ENCODE measurements at places on chromosomes 2 and 18.

- no peak for DNase-seq
Measured at GRCh38 chr2:96870626-96871255, 861 bp upstream of the SEMA4C start.

DNA sequence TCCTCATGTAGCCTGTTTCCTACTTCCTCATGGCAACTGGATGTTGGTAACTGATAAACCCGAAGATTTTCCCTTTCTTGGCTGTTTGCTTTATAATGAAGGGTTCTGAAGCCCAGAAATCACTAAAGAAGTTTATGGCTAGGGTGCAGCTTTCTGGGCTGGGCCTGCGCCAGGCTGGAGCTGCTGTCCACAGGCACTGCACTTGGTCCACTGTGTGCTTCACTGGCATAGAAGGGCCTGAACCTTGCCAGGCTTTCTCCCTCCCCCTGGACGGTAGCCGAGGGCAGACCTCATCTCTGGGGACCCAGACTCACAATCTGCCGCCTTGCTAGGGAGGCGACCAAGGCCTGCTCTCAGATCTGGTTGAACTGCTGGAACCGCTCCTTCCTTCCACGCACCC lies 133.3 kb upstream of the SPRED2 start:
- no peak for DNase-seq

- no peak for DNase-seq
Measured at GRCh38 chr2:217231212-217231611, 371.3 kb upstream of the TNP1 start.

DNA sequence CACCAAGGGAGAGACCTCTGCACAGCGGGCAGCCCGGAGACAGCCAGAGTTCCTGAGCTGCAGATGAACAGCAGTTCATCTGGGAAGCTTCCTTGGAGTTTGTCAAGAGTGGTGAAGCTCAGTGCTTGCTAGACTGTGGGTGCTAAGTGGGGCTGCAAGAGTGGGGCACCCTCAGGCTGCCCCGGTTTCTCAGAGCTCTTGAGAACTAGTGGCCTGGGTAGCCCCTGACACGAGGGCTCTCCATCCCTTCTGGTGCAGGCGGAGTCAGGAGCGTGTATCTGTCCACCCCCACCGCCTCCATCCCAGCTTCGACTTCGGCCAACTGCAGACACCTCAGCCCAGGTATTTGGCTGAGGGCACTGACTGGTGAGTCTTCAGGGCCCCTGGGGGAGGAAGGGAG lies 222.0 kb downstream of the LOXHD1 start:
- no peak for DNase-seq

DNA sequence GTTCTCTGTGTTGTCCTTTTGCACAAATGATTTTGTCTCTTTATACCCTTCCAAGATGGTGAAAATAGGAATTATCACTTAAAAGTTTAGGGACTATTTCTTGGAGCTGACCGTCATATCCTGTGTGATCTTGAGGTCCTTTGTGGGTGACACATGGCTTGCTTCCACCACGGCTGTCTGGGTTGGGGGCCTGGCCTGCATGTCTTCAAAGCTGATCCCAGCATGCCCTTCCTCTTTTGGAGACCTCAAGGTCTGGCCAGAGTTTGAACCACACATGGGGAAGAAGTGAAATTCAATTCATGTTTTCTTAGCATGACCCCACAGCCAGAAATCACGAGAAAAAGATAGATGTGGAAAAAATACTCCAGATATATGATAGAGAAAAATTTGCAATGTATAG lies 14.0 kb downstream of the SFTPB start:
- DNase-seq = no peak

DNA sequence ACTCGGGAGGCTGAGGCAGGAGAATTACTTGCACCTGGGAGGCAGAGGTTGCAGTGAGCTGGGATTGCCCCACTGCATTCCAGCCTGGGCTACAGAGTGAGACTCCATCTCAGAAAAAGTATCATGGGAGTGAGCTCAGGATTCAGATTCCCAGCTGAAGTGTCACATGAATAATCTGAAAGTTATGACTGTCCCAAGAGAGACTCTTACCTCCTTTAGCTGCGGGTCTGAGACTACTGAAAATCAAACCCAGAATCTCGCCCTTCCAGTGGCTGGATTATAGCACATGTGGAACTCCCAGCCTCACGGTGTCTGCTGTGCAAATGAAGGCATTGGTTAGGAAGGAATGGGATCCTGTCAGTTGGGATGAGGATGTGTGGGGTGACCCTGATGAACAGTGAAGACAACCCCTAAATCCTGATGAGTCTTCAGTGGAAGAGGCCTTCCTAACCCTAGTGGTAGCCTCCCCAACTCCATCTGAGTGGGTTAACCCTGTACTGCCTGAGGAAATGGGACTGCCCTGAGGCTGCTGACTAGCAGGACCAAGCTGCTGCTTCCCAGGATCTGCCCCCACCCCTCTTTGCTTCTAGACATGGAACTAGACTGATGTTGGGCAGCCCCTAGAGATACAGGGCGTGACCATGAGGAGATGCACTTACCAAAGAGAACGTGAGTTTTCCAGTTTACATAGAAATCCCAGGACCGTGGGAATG lies 16.5 kb downstream of the BOK start:
- DNase-seq = no peak

DNA sequence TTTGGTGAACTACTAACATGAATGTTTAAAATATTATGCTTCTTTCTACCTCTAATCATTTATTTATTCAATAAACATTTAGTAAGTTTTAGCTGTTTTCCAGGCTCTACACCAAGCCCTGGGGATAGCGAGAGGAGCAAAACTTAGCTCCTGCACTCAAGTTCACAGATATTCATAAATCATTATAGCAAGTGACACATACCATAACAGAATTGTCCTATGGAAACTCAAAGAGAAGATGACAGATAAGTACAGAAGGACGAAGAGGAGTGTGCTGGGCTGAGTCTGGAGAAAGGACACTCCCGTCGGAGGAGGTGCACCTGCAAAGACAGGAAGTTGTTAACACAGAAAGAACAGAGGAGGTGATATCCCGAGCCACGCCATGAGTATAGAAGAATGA lies 13.9 kb upstream of the VIT start:
- DNase-seq = no peak

DNA sequence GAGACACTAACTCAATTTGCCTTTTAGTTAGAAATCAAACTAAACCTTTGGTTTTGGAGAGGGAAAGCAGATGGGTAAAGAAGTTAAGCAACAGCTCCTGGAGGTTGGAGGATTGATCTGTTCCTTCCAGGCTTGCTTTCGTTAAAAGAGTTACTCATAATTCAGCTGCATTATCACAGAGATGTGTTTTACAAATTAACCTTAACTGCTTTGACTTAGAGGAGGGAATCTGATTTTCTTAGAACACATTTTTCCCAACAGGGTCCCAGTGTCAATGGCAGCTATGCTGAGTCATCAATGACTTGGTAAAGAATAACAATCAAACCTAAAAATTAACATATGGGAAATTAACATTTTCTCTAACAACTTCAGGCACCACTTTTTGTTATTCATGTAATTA lies 113.4 kb downstream of the COPS8 start:
- DNase-seq = no peak

- DNase-seq = no peak
Measured at GRCh38 chr2:166700079-166700478, 188.2 kb upstream of the XIRP2 start.

DNA sequence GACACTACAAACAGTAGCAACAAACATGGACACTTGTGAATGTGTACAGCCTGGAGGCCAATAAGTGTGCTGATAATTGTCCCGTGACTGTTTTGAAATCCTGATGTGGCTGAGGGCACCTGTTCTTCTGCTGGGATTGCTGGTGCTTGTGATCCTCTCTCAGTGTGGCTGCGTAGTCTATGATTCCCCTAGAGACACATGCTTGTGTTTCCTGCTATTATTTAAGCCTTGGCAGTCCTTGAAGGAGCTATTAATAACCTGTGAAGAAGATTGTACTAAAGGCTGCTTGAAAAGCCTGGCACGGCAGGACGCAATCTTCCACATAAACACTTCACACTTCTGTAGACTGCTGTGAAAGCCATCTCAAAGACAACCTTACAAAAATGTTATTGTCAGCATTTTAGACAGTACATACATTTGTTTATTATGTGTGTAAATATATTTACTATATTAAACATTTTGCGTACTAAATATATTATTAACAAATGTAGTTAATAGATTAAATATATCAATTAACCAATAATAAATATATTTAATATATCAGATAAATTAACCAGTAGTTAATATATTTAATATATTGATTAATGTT lies 71.4 kb downstream of the GALR1 start:
- no peak for DNase-seq

DNA sequence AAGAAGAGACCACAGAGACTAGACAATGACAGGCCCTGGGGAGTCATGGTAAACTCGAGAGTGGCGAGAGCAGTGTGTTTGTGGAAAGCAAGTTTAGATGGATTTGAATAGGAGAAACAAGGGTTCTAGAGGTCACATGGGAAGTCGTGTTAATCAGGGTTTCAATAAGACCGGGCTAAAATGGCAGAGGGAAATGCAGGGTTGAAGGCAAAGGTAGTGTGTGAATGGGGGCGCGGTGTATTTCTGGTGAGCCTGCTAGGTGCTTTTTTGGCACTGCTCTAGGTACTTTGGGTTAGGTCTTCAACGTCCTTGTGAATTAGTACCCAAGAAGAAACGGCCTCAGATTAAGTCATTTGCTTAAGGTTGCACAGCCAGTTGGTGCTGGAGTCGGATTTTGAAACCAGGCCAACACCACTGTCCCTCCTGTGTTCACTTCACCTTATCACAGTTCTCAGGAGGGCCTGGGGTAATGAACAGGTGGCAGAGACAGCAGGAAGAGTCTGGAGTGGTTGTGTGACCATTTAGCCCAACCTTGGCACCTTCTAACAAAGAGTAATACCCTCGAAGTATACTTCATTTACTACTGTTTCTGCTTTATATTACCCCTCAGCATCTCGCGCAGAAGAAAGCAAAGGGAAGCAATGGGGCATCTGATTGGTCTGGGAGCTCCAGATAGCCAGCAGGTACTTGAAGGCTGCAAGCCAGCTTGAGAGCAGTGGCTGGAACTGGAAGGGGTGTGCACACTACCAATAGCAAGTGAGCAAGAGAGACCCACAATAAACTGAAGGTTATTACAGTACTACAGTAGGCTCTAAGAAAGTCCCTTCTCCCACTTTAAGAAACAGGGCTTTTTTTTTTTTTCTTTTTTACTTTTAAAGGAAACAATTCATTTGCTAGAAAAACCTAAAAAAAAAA lies 33.4 kb upstream of the GAREM2 start:
- no peak for DNase-seq

DNA sequence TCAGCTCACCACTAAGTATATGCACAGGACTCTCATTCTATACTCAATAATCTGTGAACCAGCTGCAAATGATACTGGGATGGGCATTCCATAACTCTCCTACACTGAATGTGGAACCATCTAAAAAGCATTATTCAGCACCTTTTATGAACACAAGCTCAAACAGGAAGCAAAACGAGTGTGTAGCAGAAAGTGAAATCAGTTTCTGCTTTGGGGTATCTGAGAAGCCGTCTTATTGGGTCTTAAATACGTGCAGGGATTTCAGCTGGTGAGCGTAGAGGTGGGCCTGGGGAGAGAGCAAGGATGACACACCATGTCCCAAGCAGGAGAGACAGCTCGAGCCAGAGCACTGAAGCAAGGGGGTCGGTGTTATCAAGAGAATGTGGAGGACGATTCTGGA lies 120.0 kb upstream of the TTN start:
- no peak for DNase-seq

- no peak for DNase-seq
Measured at GRCh38 chr18:12015416-12016062, 34.2 kb downstream of the IMPA2 start.

DNA sequence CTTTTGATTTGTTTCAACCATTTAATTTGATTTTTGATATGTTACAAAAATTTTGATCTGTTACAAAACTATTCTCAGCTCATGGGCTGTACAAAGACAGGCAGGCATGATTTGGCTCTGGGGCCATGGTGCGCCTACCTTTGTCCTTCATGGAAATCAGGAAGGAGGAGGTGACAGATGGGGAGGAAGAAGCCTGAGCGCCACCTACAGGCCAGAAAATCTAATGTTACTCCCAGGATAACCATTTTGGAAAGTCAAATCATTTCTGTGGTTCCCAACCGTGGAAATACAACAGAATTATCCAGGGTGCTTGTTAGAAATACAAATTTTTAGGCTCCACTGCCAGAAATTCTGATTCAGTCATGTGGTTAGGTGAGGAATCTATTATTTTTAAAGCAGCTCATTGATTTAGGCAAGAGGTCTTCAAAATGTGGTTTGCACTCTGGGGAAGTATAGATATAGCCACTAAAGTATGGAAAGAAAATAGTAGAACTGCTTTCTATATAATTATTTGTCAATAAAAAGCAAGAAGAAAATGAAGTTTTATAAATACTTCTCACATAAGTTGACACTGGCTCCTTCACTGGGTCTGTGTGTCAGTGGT lies 93.9 kb downstream of the EVA1A start:
- peak; percentile 23 for DNase-seq

DNA sequence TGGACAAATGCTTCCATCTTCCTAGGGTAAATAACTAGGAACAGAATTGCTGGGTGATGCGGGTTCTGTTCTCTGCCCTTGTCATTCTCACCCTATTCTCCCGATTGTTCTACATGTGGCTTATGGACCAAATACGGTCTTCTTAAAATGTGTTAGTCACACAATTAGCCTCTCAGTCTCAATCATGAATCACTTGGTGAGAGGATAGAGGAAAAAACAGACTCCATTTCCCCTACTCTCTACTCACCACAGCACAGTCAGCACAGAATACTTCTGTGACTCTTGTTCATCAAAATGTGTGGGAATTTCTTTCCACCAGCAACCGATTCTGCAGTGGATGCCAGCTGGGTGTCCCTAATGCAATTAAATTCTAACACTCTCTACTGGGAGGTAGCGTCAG lies 125.2 kb downstream of the SH3BP4 start:
- DNase-seq = no peak

DNA sequence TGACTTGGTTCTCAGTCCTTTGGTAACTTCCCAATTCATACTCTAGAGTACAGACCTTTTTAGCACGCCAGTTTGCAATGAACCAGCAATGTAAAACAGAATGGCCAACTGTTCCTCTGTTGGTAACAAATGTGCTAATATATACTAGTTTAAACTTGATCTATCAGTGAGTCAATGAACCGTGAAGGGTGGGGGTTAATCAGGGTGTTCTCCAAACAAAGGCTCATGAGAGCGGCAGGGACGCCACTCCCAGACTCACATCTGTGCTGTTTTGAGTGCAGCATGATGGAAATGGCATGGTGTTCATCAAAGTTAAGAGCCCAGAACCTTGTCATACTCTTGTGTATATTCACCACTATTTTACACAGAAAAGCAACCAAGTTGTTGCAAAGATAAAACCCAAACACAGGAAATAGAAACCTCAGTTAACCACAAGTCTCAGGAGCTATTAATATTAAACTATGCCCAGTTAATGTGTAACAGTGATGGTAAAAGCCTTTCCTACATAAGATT lies 70.3 kb downstream of the CERKL start:
- DNase-seq = no peak

DNA sequence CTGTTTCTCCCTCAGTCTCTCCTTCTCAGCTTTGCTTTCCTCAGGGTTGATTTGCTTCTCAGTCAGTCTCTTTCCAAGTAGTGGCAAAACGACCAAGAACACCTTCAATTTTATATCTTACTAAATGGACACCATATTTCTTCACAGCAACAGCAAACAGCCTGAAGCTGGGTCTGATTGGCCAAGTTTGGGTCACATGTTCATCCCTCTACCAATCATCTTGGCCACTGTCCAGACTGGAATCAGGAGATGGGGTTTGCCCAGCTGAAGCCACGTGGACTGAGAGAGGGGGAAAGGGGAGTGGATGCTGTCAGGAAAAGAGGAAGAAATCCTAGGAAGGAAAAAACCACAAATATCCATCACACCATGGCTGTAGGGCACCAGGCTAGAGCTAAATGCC lies 42.0 kb upstream of the ACMSD start:
- DNase-seq = no peak
